ENCODE measurements at places on chromosomes 16 and 17.

GRCh38 chr16:81729451-81729850 is 49.6 kb upstream of the PLCG2 start:
- DNase-seq, result no peak

- DNase-seq, result no peak
These were observed 593 bp downstream of the CDIPT start for GRCh38 chr16:29862383-29862883.

DNA sequence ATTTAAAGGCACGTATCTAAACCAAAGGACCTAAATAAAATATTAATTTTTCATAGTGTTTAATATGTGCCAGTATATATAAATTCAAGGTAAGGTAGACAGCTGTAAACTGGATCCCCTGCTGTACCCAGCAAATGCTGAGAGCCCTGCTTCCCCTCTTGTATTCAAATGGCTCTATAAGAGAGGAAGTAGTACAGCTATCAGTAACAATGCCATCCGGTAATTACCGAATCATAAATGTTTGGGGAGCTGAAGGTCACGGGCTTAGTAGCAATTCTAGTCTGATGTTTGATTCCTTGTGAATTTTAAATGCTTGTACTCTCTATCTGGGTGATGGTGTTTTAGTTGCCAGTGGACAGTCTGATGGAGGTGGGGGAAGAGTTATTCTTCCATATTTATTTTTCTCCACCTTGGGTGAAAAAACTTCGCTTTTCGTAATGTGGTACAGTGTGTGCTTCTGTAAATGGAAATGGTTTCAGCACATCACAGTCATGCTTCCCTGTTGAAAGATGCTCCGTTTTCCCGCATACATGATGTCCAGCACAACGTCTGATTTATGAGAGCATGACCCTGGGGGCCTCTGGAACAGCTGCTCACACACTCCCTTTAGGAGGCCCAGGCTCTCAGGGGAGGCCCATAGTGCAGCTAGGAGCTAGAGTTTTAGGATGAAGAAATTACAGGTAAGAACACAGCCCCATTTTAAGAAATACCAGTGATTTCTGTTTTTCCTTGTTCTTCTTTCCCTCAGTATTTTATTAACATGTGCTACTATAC is 423.9 kb downstream of the WWOX start:
- no peak for DNase-seq

GRCh38 chr17:39166437-39167335 is 725 bp upstream of the ARL5C start:
- DNase-seq, result no peak

- DNase-seq, result peak; percentile 23
These were observed 201.2 kb downstream of the UTP18 start for GRCh38 chr17:51461578-51462004.

All from activated CD4-positive, alpha-beta T cell treated with anti-CD3 and anti-CD28 coated beads, Interleukin-2, amount 50 U/mL, for 4 hours (primary cell).